Heart left ventricle (tissue), 16 donors: ENCODE measurements at places on chromosomes 12 and 14. TPM values are rescaled to one million over a fixed set of nuclear protein-coding genes. Genes with fewer than 3 reads are reported as not detected.
A peak's percentile ranks its signal among the peaks of the same experiment; 100 is the strongest.

DNA sequence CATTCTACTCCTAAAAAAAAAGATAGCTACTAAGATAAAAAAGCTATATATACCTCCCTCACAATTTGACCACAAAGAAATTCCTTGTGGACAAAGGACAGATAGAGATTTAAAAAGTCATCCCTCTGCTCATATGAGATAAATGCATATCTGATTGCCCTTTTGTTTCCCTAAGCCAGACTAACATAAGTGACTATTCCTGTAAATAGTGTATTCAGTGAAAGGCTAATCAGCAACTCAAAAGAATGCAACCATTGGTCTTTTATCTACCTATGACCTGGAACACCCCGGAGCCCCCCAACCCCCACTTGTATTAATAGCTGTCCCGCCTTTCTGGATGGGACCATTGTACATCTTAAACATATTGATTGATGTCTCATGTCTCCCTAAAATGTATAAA lies 6.3 kb upstream of the TMPO start:
- DNase-seq = no peak

- DNase-seq = no peak
Measured at GRCh38 chr12:40313928-40314327, 89.1 kb downstream of the LRRK2 start.

NUAK1 gene
- total RNA-seq = 39.8 TPM

DNA sequence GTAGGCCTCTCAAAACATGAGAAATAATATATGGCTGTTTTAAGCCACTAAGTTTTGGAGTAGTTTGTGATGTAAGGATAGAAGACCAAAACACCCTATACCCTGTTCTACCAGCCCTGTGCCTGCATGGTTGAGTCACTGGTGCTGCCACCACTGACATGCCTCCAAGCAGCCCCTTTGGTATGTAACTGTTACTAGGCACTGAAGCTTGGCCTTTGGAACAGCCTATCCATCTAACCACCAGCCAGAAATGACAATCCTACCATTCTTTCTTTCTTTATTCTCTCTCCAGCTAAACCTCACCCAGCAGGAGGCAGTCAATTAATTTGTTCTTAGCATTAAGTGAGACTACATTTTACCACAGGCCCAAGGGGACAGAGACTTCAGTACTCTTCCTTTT lies 240.3 kb downstream of the MSRB3 start:
- no peak for DNase-seq

- no peak for DNase-seq
Measured at GRCh38 chr14:50260511-50260910, 29.1 kb upstream of the SOS2 start.

DNA sequence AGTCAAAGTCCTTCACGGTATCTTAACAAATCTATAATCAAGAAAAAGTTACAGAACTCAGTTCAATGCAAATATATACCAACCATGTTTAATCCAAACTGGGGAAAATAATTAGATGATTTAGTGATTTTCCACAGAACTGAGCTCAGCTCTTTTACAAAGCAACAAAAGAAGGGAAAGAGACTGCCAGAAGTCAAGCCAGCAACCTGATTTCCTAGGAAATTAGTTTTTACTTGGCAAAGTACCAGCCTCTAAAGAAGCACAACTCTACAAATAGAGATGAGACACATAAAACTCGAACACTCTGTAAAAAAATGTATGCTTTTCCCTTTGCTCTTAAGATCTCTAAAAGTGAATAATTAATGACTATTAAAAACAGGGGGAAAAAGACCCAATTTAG lies 19.4 kb downstream of the NUMB start:
- no peak for DNase-seq

KRT82 gene
- total RNA-seq = not detected

CLEC7A gene
- total RNA-seq = 0.83 TPM

- DNase-seq = no peak
Measured at GRCh38 chr12:102172436-102172835, 25.2 kb downstream of the PMCH start.

GRCh38 chr12:11534064-11534463 lies 115.4 kb upstream of the ETV6 start:
- no peak for DNase-seq

NTS gene
- not detected for total RNA-seq

STAT2 gene
- 36.1 TPM for total RNA-seq

- DNase-seq = no peak
Measured at GRCh38 chr12:27580561-27581330, 56.7 kb downstream of the PPFIBP1 start.

MGST1 gene
- total RNA-seq = 50.7 TPM

GRCh38 chr14:58978343-58978742 lies 210.1 kb upstream of the DAAM1 start:
- DNase-seq = peak; percentile 54

SLC38A4 gene
- not detected for total RNA-seq

- no peak for DNase-seq
Measured at GRCh38 chr12:28050606-28051005, 78.1 kb upstream of the PTHLH start.

GRCh38 chr12:27290501-27291168 lies 42.0 kb upstream of the BMAL2 start:
- no peak for DNase-seq

ADAMTS20 gene
- not detected for total RNA-seq

CD163 gene
- 389 TPM for total RNA-seq

DNA sequence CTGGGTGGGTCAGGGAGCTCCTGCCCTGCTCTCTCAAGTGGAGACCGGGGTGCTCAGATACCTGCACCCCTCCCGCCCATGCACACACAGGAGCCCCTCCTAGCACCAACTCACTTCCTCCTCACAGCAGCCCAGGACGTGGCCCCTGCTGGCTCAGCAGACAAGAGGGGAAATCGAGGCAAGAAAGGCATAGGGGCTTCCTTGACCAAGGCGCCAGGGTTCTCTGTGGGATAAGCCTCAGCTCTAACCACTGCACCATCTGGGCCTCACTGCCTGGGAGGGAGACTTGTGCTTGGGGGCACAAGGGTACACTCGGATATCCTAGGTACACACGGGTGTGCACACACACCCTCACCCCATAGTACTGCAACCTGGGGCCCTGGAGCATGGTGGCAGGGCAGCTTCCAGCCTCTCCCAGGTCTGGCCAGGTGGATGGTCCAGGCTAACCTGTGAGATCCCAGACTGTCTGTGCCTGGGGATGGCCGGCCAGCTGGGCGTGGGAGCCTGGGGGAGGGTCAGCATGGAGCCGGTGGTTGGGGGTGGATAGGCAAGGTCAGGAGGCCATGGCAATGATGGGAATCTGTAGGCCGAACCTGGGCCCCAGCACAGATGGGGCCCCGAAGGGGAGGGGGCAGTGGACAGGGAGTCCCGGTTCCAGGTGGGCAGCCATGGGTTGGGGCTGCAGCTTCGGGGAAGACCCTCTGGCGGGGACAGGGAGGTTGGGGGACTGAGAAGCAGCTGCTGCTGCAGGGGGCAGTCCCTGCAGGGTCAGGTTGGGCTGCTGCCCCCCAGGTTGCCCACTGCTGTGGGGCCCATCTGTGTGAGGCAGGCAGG lies 312.4 kb downstream of the TMEM121 start:
- DNase-seq = peak; percentile 11

DNA sequence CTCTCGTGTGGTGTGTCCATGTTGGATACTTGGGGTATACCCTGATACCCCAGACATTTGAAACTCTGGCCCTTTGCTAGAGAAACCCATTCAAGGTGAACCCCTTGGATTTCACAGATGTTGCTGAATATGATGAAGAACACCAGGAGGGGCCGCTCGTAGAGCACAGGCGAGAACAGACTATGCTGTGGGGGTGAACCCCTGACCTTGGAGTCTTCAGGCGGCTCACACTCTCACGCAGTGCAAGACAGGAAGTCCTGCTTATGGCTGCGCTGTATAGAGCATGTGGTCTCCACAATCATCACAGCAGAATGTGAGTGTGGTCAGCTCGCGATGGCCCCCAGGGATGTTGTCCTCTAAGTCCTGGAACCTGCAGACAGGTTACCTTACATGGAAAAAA lies 60.4 kb downstream of the SLC15A4 start:
- DNase-seq = no peak

DNA sequence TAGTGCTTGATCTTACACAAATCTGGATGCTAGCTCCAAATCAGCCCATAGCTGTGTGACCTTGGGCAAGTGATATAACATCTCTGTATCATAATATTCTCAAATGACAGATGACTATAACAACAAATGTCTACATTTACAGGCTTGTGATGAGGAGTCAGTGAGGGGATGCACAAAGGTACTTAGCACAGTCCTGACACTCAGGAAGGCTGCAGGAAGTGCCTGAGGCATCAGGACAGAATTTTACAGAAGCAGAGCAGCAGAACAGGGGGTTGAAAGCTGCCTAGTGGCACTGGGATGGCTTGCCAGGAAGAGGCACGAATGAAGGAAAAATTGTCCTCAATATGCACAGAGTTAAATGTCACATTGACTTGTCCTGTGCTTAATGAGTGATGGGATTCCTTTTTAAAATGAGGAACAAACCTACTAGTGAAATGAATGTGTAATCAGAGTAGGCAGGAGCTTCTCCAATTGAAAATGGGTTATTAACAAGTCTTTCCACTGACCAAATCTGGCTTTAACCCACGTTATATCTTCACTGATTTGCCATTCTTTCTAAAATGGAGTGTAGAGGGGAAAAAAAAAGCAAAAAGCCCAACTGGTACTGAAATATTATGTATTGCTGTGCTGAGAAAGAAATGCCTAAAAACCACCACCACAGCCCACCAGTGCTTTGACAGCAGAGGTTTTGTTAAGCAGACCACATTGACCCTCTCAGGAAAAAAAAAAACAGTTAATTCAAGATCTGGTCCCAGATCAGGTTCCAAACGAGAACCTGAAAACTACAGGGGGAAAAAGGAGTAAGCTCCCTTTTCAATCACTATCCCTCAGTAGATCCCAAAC lies 11.6 kb downstream of the BTG1 start:
- no peak for DNase-seq

RERGL gene
- total RNA-seq = 2.0 TPM

- no peak for DNase-seq
Measured at GRCh38 chr12:109512608-109513007, 35.2 kb downstream of the UBE3B start.

GRCh38 chr14:74859757-74860552 lies 16.0 kb downstream of the PROX2 start:
- DNase-seq = no peak

DNA sequence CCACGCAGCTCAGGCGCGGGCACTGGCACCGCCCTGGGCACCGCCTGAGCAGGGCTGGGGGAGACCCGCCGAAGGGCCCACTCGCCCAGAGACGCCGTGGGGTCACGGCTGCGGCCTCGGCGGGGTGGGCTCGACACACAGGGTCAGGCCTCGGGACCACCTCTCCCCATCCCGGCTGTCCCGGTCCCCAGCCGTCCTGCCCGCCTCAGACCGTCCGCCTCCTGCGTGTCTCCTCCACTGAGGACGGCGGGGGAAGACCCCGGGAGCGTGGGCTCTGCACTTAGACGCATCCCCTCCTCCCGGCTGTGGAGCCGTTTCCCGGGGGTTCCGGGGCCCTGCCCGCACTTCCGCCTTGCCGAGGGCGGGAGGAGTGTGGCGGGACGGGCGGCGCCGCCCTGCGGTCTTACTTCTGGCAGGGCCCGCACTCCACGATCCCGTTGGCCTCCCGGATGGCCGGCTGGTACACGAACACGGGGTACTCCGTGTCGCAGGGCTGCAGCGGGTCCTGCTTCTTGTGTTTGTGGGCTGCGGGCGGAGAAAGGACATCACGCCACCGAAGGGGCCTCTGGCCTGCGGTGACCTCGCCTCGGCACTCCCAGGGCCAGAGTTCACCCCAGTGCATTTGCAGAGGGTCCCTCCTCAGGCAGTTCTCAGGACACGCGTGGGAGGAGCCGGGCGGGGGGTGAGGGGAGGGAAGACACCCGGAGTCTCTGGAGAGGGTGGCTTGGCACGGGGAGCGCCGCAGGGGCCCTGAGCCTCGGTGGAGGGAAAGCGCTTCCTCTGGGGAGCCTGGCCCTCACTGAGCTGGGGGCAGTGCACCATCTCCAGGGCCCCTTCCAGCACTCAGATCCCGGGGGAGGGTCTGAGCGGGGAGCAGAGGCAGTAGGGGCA lies 23.1 kb upstream of the LRTM2 start:
- peak; percentile 65 for DNase-seq

GRCh38 chr12:103114296-103115055 lies 157.0 kb downstream of the ASCL1 start:
- no peak for DNase-seq

IAPP gene
- not detected for total RNA-seq

DNA sequence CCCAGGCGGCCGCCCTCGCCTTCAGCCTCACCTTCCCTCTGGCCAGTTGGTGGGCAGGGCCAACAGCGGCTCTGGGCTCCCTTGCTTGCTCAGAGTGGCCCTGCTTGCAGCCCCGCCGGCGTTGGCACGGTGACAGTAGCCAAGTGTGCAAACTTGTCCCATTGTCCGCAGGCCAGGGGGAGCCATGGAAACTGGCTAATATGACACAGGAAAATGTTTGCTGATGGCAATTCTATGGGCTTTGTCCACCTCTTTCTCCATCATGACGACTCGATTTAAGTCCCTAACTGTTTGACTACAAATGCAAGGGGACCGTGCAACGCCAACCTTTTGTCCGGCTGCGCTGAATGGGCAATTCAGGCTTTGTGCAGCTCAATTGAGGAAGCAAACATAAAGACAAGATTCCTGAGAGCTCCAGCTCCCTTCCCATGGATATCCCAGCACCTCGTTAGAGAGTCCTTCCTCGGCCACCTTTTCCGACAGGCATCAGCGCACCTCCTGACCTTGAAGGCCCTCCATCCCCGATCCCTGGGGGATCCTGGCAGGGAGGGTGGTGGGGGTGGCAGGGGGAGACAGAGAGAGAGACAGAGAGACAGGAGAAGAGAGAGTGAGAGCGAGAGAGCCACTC lies 785 bp upstream of the FAM181A start:
- no peak for DNase-seq

DNA sequence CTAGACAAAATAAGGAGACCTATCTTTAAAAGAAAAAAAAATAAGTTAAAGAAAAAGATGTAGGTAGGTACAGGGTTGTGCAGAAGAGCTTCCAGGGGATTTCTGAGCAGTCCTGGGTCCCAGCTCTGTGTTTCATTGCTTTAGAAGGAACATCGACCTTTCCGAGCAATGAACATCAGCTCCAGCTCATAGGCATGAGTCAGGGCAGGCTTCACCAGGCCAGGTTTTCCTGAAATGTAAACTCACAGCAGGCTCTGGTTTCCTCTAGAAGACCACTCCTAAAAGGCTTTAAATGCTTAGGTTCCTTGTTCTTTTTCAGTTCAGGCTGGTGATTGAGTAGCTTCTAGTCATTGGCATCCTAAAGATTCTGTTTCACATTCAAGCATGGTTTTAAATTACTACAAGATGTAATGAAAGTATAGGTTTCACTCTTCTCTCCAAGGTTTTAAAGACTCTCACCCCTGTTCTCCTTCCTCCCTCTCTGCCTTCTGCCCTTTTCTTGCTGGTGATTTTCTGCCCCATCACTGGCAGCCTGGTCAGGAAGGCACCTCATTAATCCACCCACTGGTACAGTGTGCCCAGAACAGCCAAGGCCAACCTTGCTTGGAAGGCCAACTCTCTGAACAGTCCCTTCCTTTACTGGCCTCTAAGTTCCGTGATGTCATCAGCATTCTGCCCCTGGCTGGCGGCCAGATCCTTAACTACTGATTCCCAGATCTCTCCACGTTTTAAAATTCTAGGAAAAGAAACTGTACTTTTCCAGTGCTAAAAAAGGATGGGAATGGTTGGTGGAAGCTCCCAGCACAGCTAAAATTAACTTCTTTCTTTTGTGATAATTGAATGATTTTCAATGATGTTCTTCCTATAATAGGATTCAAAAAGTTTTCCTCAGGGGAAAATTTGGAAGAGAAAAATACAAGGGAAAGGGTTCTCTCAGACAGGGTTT lies 109.4 kb upstream of the HIF1A start:
- DNase-seq = peak; percentile 78
